Stimulated activated CD8-positive, alpha-beta memory T cell treated with anti-CD3 and anti-CD28 coated beads, Interleukin-15, amount 100 ng/mL, for 48 hours (primary cell): ENCODE measurements at places on chromosomes 3 and 15.

DNA sequence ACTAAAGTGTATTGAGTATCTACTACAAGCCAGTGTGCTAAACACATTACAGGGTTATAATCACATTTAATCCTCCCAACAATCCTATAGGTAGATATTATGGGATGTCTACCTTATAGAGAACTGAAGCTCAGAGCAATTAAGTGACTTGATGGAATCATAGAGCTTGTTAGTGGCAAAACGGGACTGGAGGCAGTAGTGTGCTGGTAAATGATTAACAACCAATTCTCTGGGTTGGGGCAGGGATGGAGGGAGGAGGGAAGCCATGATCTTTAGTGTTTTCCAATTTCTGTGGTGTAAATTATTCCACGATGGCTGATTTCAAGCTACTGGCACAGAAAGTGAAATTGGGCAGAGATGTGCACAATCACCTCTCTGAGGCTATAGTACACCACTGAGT is 18.5 kb upstream of the CSRNP1 start:
- DNase-seq, result no peak

DNA sequence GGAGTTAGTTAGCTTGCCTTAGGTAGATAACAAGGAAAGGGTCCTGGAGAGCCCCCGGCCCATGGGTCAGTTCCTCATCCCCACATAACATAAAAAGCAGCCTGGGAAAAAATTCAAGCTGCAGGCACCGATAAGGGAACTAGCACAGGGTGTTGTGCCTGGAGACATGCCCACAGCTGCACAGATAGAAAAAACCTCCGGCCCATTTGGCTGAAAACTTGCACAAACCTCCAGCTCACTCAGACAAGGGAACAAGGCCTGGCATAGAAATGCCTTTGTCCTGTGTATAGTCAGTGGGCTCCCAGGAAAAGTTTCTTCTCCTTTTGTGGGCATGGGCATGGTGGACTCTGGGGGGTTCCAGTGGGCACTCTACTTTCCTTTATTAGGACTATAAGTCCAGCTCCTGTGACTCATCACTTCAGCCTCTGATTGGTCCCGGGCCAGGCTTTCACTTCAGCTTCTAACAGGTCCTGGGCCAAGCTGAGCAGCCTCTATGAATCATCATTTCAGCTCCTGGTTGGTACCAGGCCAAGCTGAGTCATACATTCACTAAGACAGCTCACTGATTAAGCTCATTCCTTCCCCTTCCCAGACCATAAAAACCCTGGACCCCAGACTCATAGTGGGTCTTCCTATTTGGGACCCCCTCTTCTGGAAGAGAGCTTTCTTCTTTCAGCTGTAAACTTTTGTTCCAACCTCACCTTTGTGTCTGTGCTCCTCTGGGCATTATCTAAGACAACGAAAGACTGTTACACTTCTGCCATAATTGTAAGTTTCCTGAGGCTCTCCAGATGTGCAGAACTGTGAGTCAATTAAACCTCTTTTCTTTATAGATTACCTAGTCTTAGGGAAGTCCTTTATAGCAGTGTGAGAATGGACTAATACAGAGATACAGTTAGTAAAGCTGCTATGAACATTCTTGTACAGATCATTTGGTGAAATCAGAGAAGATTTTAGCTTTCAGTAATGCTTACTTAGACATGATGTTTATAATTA is 348.0 kb upstream of the DPPA4 start:
- DNase-seq, result no peak

GRCh38 chr3:98945101-98945524 is 43.6 kb upstream of the DCBLD2 start:
- DNase-seq, result no peak

GRCh38 chr3:144010371-144010770 is 38.7 kb downstream of the DIPK2A start:
- no peak for DNase-seq

GRCh38 chr3:8600457-8600856 is 44.1 kb downstream of the SSUH2 start:
- DNase-seq, result no peak

- no peak for DNase-seq
Observed at GRCh38 chr3:61648481-61648880, 87.1 kb downstream of the PTPRG start.

- DNase-seq, result no peak
Observed at GRCh38 chr15:85154061-85154460, 172.4 kb downstream of the PDE8A start.

- DNase-seq, result peak; percentile 90
Observed at GRCh38 chr3:72447059-72447946, 400.9 kb downstream of the SHQ1 start.

GRCh38 chr3:179828738-179829137 is 175.9 kb downstream of the USP13 start:
- DNase-seq, result no peak

DNA sequence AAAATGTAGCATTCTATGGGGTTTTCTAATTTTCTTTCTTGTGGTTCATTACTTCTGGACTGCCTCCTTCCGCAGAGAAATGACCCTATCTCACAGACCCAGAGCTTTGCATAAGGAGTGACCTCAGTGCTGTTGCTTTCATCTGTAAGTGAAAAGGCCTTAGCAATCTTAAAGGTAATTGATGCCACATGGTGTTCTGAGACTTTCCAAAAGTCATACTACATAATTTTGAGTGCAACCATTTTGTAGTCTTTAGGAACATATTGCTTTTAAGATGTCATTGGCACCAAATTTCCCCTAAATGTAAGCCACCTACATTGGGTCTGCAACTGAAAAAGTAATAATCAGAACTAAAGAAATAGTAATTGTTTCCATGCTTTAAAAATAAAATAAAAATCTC is 9.2 kb upstream of the HHLA2 start:
- DNase-seq, result no peak

DNA sequence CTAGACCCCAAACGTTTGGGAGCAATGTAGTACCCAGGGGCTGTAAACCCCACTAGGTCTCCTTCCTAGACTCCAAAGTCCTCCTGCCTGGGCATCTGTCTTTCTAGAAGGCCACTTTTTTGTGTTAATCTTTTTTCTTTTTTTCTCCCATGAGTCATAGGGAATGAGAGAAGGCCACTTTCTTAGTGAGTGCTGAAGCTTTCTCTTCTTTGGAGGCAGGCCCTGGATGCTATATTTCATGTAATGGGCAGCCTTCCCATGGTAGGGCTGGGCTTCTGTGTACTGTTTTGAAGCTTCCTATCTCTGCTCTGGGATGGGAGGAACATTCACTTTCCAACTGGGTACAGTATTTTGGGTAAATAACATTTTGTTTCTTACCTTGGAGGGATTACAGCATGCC is 15.2 kb upstream of the RTP2 start:
- DNase-seq, result no peak

GRCh38 chr3:194879991-194880939 is 194.6 kb downstream of the FAM43A start:
- DNase-seq, result no peak

- DNase-seq, result no peak
Observed at GRCh38 chr3:37645517-37646380, 215.9 kb upstream of the CTDSPL start.

DNA sequence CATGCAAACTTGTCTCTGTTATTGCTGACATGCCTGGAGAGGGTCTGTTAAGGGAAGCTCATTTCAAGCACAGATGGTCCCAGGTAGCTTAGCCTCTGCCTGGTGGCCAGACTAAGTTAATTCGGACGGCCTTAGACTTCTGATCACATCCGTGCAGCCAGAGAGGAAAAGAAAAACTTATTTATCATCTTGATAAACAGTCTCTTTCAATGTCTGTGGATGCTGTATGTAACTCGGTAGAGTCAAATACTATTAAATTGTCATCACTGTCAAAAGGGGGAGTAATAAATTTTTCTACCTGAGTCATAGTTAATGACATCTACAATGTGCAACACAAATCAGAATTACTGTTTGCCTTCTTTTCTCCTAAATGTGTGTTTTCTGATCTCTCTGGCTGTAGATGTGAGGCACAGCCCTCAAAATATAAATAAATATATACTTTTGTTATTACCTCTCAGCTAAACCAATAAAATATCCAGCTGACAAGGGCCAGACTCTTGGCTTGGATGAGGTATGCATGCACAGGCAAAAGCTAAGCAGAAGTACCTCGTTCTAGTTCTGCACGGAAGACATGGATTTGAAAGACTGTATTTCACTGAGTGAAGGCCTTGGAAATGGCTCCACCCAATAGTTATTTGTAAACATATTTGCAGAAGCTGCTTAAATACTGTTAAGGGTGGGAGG is 530.0 kb downstream of the TAFA4 start:
- DNase-seq, result no peak

GRCh38 chr3:23203708-23204330 is 692 bp downstream of the UBE2E2 start:
- DNase-seq, result no peak

- DNase-seq, result no peak
Observed at GRCh38 chr3:109413049-109413448, 75.7 kb upstream of the DPPA4 start.

- DNase-seq, result no peak
Observed at GRCh38 chr3:118974356-118975097, 60.1 kb downstream of the IGSF11 start.

DNA sequence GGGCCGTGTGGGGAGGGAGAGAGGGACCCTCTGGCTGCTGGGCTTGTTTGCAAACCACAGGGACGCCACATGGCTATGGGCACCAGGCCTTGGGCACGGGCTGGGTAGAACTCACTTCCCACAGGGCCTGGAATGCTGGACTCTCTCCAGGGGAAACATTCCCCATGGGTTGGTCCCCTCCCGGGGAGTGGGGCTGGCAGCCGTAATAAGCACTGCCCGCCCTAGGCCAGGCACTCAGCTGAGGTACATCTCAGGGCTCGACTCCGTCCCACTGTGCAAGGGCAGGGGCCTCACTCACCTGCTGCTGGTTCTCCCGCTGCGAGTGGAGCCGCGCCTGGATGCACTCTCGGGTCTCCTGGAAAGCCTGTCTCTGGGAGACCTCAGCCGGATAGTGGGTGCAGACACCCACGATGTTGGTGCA is 96.7 kb downstream of the ADCY5 start:
- DNase-seq, result no peak

- no peak for DNase-seq
Observed at GRCh38 chr3:189635339-189635738, 4.2 kb downstream of the TP63 start.

GRCh38 chr3:188693435-188693834 is 478.3 kb upstream of the TPRG1 start:
- DNase-seq, result no peak

DNA sequence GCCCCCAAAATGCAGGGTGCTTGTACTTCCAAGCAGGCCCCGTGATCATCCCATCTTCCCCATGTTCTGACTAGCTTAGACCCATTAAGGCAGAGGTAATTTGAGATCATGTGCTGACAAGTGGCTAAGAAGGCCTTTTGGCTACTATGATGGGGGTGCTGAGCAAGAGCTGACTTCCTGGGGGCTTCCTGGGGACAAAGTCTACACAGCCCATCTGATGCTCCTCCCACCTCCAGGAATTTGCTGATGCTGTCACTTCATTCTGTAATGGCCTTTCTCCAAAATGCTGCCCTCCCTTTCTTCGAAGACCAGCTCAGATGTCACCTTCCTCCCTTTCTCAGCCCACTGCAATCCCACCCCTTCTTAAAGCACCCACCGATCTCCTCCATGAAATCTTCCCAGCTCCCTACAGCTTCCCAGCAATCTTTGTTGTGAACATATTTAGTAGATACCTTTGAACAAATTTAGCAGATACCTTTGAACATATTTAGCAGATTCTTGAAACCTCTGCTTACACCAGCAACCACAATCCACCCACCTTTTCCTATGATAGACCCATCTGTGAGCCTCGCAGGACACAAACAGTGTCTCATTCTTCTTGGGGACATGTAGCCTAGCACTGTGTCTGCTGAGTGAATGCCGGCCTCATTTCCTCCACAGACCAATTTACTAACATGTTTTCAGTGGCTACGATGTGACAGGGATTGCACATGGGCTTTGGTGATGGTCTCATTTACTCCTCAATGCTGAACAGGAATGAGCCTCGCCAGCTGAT is 223.3 kb downstream of the EPHB1 start:
- no peak for DNase-seq

GRCh38 chr15:82739086-82739485 is 29.4 kb upstream of the AP3B2 start:
- DNase-seq, result no peak
